Activated CD4-positive, alpha-beta T cell treated with anti-CD3 and anti-CD28 coated beads, Interleukin-2, amount 50 U/mL, for 48 hours (primary cell): ENCODE measurements at places on chromosomes 5 and 9.

GRCh38 chr9:71072587-71072986, 48.8 kb downstream of the TRPM3 start:
- no peak for DNase-seq

- DNase-seq = no peak
Measured at GRCh38 chr5:56145511-56145910, 87.6 kb downstream of the ANKRD55 start.

DNA sequence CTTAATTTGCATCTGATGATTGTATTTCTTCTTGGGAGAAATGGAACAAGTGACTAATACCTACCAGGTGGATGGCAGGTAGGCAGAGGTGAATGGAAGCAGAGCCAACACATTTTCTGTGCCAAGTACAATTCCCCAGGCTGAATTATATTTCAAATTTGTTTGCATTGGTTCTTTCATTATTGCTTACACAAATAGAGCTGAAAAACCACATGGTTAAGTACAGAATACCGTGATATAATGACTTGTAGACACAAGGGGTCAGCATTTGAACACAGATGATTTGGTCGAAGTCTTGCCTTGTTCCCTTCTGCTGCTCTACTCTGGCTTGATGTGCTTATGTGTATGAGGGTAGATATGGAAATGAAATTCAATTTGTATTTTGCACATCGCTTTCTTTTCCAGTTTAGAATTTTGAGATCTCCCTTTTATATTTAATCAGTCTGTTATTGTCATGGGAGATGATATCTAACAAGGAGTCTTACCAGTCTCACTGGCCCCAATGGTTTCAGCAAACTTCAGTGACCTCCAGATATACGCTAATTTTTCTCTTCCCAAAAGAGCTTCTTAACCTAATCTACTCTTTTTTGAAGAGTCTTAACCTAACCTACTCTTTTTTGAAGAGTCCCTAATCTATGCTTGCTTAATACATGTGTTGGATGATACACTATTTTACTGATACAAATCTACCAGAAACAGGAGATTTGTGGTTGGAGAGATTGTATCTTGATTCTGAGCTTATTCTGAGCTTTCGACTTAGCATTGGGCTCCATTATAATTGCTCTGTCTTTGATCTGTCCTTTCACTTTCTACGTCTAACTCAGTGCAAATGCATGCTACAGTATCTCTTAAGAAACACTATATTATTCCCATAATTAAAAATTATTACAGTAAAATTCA, 88.1 kb downstream of the PCSK1 start:
- DNase-seq = no peak

GRCh38 chr5:91194824-91195381, 188.2 kb downstream of the ARRDC3 start:
- no peak for DNase-seq

GRCh38 chr5:40494631-40495236, 185.0 kb upstream of the PTGER4 start:
- DNase-seq = no peak

DNA sequence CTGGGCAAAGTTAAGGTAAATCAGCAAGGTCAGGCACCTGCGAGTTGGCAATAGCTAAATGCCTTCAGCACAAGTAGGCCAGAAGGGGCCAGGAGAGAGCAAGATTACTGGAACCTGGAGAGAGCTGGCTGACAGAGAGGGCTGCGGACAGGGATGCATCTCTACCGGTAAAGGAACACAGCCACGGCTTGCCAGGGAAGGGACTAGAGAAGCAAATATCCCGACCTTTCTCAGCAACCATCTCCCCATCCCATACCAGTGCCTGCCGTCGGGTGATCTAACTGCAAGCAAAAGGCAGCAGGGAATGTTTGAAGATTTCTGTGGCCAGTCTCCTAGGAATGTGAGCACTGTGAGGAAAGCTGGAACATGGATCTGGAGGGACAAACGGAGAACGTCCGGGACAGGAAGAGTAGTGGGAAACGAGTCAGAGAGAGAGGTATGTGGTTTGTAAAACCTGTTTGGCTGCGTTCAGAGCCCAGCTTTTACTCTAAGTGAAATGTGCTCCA, 15.9 kb upstream of the ABLIM3 start:
- no peak for DNase-seq

GRCh38 chr5:44644628-44645027, 164.1 kb upstream of the MRPS30 start:
- no peak for DNase-seq

DNA sequence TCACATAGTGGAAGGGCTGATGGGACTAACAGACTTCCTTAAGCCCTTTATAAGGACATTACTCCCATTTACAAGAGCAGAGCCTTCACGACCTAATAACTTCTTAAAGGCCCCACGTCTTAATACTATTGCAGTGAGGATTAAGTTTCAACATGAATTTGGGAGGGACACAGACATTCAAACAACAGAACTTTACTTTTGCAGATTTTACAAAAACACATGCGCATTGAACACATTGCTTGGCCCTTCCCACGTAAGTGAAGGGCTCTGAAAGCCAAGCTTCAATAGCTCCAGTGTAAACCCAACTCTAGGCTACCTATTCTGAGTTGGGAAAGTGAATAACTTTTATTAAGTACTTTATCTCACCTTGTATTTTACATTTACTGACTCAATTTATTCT, 53.8 kb upstream of the DNAH5 start:
- DNase-seq = no peak

- DNase-seq = no peak
Measured at GRCh38 chr5:118844351-118844750, 144.0 kb downstream of the DTWD2 start.

DNA sequence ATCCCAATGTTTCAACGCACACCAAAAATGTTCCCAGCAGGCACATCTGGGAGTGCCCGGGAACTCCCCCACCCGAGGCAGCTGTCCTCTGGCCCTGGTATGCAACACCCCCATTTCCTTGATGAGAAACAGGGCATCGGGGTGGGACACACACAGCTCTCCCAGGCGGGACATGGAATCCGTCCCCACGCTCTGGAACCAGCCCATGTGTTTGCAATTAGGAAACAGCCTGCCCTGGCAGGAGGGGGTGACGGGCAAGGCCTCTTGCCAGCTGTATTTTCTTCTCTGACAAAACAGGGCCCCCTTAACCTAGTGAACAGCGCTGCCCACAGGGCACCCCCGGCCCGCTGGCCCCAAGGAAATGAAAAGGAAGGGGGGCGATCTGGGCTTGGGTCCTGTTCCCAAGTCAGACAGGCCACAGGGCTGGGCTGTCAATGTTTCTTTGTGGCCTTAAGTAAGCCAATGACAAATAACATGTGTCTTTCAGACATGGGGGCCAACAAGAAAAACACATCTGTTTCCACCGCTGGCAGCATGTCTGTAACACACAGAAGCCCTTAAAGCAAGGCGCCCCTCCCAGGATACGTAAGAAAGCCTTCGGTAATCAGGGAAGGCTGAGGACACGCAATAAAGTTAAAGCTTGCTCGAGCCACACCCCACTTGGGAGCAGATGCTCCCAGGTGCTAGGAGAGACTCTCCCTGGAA, 125.3 kb downstream of the ROR2 start:
- no peak for DNase-seq

- no peak for DNase-seq
Measured at GRCh38 chr9:23850690-23851629, 24.9 kb upstream of the ELAVL2 start.

GRCh38 chr5:96537386-96537785, 104.3 kb upstream of the PCSK1 start:
- no peak for DNase-seq

GRCh38 chr9:114896344-114896743, 34.0 kb downstream of the TNFSF8 start:
- no peak for DNase-seq

DNA sequence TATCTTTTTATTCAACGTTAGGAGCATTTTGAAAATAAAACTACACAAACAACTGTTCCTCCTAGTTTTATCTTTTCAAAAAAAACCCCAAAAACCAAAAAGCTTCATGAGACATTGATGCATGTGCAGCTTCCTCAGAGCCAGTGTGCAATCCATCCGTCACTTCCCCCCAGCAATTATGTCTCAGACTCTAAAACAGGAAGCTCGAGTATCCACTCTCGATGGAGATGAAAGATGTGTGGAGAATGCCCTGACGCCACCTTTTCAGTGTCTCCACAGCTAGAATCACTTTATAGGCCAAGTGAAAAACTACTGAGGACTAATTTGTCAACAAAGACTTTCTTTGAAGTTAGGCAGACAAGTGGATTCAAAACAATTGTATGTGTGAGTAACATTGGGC, 408.9 kb upstream of the SMARCA2 start:
- no peak for DNase-seq

DNA sequence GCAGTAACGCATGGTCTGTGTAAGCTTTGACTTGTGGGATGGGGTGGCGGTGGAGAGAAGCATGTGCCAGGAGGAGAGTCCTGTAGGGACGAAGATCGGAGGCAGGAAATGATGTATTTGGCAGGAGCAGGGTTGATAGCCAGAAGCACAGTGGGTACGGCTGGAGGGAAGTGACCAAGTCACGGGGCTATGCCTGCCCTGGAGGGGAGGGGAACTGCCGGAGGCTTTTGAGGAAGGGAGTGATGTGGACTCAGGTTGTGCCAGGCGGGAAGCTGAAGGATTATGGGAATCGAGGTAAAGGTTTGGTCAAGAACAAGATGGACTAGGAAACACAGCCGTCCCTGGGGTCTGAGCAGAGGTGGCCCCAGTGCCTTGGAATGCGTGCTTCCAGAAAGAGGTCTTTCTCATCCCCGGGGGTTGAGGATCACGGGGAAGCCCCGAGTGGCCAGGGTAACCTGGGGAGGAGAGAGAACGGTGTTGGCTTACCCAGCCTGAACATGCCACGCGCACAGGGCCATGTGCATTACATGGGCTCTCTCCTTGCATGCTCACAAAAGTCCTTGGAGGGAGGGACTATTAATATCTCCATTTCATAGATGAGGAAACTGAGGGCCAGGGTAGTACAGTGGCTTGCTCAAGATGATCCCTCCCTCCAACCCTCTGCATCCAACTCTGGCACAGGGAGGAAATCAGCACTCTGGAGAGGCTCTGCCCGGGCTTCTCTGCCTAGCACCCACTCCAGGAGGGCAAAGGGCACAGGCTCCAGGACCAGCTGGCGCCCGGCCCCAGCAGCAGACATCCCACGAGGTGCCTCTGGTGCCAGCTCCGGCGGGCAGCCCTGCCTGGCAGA, 253.8 kb downstream of the PBX3 start:
- DNase-seq = no peak

DNA sequence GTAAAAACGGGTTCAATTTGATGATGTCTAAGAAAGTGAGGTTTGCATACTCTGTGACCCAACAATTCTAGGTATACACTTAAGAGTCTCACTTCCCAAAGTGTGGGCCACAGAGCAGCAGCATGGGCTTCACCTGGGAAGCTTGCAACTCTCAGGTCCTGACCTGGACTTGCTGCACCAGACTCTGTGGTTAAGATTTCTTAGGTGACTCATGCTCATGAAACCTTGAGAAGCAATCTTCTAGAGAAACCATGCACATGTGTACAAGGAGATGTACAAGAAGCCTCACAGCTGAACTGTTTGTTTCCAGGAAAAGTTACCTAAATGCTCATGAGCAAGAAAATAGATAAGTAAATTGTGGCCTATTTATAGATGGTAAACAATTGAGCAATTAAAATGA, 30.0 kb downstream of the DNAJC21 start:
- no peak for DNase-seq

GRCh38 chr5:179699616-179700237, 960 bp downstream of the CANX start:
- DNase-seq = peak; percentile 62

DNA sequence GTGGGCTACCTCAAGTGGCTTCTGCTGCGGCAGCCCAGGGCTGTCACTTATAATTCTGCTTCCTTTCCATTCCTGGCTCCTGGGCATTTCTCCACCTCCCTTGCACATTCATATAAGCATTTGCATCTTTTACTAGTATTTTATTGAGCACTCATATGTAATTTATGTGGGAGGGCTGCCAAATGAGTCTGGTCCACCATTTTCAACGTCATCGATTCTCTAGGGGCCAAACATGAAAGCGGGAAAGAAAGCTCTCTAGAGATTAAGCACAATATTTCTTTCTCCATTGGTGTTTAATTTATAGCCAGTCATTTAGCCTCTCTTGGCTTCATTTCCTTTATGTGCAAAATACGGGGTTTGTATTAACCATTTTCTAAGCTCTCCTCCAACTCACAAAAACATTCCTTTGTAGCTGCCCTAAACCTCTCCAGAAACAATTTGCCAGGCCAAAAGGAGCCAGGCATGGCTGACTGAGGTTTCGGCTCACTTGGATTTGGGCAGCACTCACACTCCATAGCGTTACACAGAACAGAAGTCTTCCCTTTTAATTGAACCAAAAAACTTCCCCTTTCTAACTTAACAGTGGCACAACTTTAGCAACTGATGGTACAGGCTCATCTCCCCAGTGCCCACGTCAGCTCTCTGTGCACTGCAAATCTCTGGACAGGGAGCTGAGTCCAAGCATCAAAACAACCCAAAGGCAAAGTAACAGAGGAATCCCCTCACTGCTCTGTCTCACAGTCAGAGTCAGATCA, 183.5 kb downstream of the ROR2 start:
- no peak for DNase-seq

DNA sequence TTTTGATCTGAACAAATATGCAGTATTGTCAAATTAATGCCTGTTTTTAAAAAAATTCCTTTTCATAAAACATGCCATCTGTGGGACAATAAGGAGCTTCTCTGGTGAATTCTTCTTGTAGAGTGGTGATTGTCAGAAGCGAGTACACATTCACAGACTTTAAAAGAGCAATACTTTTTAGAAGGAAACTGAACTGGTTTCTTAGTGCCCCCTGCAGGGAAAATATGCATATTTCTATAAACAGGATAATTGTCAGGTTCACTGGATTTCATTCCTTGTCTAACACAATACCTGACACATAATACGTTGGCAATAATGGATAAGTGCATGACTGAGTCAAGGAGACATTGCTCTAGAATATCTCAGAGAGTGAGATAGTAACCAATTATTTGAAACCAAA, 133.7 kb downstream of the KIF4B start:
- DNase-seq = no peak

- DNase-seq = no peak
Measured at GRCh38 chr9:34496149-34496712, 26.6 kb downstream of the ENHO start.

GRCh38 chr9:96688745-96689464, 33.8 kb upstream of the PRXL2C start:
- no peak for DNase-seq

DNA sequence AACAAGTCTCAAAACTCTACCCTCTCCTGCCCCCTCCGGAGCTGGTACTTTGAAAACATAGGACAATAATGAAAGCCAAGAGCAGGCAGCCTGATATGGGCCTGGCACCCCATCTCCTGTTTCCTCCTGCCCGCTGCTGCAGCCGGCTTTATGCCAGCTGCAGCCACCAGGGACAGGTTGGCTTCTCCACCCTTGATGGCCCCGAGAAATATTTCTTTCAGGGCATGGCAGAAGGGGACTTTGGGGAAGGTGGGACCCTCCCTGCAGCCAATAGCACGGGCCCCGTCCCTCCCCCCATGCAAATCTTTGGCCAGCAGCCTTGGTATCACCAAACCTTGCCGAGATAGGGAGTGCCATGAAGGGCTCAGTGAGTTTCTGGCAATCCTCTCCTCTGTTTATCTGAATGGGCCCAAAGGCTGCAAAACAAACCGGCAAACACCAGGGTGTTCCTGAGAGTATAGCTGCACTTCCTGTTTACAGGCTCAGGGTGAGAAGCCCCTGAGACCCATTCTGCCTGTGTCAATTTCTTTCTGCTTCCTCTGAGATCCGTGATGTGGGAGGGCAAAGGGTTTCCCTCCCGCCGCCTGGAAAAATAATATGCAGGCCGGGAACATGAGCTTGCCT, 73.4 kb upstream of the BOD1 start:
- DNase-seq = no peak
